ENCODE measurements at places on chromosomes 16 and 17.

- DNase-seq = no peak
Observed at GRCh38 chr17:47800686-47801085, 20.9 kb downstream of the OSBPL7 start.

DNA sequence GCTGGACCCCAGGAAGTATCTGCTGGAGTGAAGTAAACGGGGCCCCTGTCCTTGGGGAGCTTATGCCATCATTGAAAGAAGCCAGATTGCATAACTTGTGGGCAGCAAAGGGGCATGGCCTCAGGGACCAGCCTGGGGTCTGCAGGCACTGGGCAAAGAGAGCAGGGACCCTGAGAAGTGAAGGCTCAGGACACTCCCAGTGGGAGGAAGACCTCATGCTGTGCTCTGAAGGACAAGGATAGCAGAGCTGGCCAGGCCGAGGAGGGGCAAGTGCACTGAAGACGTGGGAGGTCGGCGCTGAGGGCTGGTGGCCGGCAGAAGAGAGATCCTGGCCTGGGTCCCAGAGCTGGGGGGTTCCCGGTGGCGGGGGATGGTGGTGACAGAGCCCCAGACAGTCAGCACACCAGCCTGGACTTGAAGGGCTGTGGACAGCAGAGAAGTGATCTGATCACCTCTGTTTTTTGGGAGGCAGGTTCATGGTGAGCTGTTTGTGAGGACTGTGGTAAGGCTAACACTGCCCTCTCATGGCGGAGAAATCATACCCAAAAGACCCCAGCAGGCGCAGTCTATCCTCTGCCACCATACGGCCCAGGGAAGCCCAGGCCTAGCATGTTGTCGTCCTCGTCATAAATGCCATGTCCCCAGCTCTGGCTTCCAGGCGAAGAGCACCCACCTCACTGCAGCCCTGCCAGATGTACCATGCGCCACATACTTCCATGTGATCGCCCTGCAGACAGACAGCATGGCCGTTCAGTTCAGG lies 7.1 kb upstream of the CNP start:
- DNase-seq = peak; percentile 57

DNA sequence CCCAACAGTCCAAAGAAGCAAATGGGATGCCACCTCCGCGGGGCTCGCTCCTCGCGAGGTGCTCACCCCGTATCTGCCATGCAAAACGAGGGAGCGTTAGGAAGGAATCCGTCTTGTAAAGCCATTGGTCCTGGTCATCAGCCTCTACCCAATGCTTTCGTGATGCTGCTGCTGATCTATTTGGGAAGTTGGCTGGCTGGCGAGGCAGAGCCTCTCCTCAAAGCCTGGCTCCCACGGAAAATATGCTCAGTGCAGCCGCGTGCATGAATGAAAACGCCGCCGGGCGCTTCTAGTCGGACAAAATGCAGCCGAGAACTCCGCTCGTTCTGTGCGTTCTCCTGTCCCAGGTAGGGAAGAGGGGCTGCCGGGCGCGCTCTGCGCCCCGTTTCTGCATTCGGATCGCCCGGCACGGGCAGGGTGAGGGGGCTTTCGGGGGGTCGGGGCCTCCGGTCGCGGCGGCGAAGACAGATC lies at the start of gene CDH13:
Gene CDH13, plus strand, starts transcription at position 179 of the 471 bp plus-strand sequence.
- peak; percentile 30 for DNase-seq

GRCh38 chr16:12572316-12572985 lies 231.2 kb downstream of the CPPED1 start:
- DNase-seq = no peak

- DNase-seq = peak; percentile 20
Observed at GRCh38 chr17:1829216-1829591, 498 bp downstream of the SMYD4 start.

DNA sequence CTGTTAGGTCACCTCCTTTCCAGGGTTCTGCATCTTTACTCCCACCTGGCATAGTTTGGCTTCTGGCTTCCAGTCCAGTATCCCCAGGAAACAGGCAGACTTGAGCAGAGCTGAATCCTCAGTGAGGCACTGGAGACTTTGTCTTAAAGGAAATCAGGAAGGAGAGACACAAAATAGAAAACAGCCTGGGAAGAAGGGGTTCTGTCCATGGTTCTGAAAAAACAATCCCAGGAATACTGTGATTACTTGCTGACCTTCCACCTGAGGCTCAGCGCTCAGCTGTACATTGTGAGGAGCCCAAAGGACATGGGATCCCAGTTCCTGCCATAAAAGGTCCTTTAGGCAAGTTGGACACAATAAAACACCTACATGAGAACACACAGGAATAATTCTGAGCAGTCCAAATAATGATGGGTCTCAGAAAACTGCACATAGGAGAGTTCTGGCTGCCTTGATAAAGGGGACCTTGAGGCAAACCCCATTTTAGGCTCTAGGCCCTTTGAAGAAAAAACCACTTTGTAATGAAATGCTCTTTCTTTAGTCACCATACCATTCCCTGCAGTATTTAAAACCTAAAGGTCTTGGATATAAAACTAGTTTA lies 81.4 kb upstream of the CRHR1 start:
- DNase-seq = peak; percentile 20

DNA sequence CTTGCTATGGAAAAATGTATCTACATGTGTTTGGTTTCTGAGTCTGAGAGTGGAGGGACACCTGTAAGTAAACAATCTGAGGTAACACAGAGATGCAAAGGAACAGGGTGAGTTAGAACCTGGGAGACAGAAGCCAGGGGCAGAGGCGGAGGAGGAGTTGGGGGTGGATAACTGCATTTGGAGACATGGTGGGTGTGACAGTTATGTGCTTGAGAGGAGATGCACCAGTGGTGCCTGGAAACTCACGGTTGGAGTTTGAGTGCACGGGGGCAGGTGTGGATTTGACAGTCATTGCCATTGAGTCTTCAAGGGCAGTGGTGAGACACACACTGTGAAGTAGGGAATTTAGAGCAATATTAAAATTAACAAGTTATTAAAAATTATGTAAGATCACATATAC lies 6.5 kb downstream of the NUP93 start:
- DNase-seq = no peak

- DNase-seq = no peak
Observed at GRCh38 chr16:80203821-80204220, 337.0 kb upstream of the DYNLRB2 start.

DNA sequence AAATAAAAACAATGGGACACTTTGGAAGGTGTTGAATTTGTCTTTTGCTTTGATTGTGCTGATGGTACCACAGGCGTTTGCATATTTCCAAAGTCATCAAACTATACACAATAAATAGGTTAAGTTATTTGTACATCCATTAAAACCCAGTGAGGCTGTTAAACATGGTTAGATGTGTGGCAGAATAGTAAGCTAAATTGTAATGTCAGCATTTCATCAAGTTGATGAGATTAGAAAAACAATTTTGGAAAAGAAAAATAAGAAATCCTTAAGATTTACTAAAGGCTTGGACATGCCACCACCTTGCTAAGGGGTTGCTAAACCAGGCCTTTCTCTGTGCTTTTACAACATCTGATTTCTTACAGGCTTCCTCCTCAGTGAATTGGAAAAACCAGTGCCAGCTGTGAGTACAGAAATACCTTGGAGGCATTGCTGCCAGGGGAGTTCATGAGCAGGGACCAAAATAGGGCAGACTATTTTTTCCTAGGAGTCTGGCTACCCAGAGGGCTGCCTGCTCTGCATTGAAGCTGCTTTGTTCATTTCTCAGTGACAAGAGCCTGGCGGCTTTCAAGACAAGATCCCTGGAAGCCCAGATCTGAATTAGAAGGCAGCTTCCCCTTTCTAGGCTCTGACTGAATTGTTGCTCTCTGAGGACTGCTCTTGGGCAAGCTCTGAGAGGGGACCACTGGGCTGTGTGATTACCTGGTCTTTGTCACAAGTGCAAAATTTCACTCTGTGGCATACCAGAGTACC lies 43.4 kb upstream of the CA10 start:
- DNase-seq = no peak

- DNase-seq = peak; percentile 35
Observed at GRCh38 chr17:35588196-35588920, 1.2 kb downstream of the AP2B1 start.

- no peak for DNase-seq
Observed at GRCh38 chr17:60645918-60646523, 31.6 kb upstream of the BCAS3 start.

GRCh38 chr17:17810084-17810894 lies 26.5 kb downstream of the SREBF1 start:
- no peak for DNase-seq

- DNase-seq = no peak
Observed at GRCh38 chr16:11857161-11857560, 5.8 kb upstream of the RSL1D1 start.

- DNase-seq = no peak
Observed at GRCh38 chr17:56918916-56919315, 5.1 kb upstream of the TRIM25 start.

DNA sequence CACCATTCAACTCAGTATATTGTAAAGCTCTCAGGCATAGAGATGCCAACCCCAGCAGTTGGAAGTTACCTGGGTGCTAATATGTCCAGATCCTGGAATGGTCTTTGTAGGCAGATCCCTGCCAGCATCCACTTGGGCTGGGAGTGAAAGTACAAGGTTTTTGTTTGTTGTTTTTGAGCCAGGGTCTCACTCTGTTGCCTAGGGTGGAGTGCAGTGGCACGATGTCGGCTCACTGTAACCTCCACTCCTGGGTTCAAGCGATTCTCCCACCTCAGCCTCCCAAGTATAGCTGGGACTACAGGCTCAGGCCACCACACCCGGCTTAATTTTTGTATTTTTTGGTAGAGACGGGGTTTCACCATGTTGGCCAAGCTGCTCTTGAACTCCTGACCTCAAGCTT lies 177.6 kb downstream of the IRF8 start:
- DNase-seq = no peak

GRCh38 chr17:39763051-39763820 lies 25.5 kb downstream of the GRB7 start:
- DNase-seq = peak; percentile 6

DNA sequence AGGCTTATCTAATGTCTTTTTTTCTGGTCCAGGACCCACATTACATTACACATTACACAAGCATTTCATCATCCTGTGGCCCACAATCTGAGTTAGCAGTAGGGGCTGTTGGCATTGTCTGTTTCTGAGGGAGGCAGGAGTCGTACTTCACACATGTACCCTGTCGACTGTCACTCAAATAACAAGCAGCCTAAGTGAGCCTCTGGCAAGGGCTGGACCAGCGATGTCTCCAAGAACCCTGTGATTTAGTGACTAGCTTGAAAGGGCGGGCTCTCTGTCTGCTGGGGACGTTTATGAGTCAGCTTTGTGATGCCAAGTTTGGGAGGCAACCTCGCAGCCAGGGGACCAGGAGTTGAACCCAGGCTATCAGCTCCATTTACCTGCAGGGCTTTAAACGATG lies 251.4 kb downstream of the HS3ST3B1 start:
- no peak for DNase-seq

- DNase-seq = no peak
Observed at GRCh38 chr16:67992661-67993206, 6.5 kb downstream of the DPEP2 start.

- DNase-seq = no peak
Observed at GRCh38 chr17:6528557-6528956, 27.8 kb downstream of the PITPNM3 start.

- no peak for DNase-seq
Observed at GRCh38 chr17:27513849-27514248, 57.6 kb downstream of the KSR1 start.

DNA sequence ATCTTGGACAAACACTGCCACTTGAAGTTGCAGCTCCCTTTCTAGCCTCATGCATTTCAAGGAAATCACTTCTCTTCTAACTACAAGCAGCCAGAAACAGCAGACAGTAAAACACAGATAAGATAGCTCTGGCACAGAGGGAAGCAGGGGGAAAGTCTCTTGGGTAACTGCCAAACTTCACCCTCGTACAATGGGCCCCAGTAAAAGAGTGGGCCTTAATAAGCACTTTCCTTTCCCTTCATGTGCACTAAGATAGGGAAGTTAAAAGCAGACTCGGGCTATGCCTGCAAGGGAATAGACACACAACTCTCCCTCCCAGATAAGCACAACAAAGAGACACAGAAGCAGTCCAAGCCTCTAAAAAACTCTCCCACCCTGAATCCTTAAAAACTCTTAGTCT lies 4.2 kb upstream of the KRTAP4-5 start:
- no peak for DNase-seq

- DNase-seq = no peak
Observed at GRCh38 chr16:20614186-20615141, 38.3 kb upstream of the ACSM2B start.

DNA sequence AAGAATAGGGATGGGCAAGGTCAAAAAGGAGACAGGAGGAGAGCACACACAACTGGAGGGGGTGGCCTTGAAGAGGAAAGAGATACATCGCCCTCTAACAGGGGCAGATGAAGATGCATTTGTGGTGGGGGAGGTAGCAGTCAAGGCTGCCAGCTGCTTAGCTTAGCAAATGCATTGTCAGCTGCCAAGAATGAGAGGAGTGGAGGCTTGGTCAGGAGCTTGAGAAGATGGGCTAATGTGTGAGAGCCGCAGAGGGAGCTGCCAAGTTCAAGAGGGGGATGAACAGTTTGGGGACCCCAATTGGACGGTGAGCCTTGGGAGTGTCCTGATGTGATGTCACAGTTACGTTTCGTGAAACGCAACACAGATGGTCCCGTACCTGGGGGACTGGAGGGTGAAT lies 28.9 kb upstream of the GNA13 start:
- DNase-seq = no peak

DNA sequence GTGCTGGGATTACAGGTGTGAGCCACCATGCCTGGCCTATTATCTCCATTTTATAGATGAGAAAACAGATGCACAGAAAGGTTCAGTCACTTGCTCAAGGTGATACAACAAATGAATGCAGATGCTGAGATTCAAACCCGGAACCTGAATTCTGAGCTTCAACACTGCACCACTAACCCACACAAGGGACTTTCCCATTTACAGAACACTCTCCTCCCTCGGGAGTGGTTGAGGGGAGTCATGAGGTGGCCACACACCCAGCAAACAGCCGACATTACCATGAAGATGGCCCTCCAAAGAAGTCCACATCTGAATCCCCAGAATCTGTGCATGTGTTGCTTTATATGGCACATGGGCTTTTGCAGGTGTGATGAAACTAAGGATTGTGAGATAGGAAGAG lies 9.1 kb downstream of the BCL7C start:
- no peak for DNase-seq

DNA sequence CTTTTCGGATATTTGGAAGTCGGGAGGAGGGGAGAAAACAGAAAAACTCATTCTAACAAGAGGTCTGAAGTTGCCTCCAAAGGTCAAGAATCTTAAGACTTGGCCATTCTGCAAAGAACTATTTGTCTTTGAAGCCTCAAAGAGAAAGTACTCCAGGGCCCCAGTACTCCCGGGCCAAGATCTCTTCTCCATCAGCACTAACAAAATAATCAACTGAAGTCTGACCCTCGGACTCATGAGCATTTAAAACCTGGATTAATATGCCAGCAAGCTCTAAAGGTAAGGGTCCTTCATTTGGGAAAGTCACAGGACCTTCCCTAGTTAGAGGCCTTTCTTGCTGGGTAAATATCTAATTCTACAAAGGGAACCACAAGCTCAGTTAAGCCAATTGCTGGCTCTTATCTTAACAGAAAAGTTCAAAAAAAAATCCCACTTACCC lies 4.5 kb downstream of the AXIN2 start:
- no peak for DNase-seq

- no peak for DNase-seq
Observed at GRCh38 chr16:67486805-67487204, 3.5 kb upstream of the AGRP start.

Data from SW480 (cell line).